Uterus (tissue), 4 donors: ENCODE measurements at places on chromosomes 12 and 14. TPM values are rescaled to one million over a fixed set of nuclear protein-coding genes. Genes with fewer than 3 reads are reported as not detected.

The DHH gene
- 0.26 TPM for total RNA-seq

The NRIP2 gene
- 2.4 TPM for total RNA-seq

The TUBA1A gene
- 404 TPM for total RNA-seq

The GPR132 gene
- total RNA-seq, result 3.7 TPM

The MORN3 gene
- total RNA-seq, result not detected

The SLC39A2 gene
- total RNA-seq, result 0.97 TPM

The ADAMTS20 gene
- total RNA-seq, result not detected

The TSPAN19 gene
- not detected for total RNA-seq

The ADAM20 gene
- total RNA-seq, result 4.5 TPM

The SLC7A7 gene
- 15.6 TPM for total RNA-seq

The AGAP2 gene
- 6.3 TPM for total RNA-seq

The SYCP3 gene
- not detected for total RNA-seq

The POTEM gene
- not detected for total RNA-seq

The GLIPR1L1 gene
- total RNA-seq, result not detected

The BCL7A gene
- 7.6 TPM for total RNA-seq

The RHOF gene
- total RNA-seq, result 14.7 TPM

The PTPRR gene
- 5.5 TPM for total RNA-seq

The VPS33A gene
- 20.8 TPM for total RNA-seq

The CPM gene
- 14.3 TPM for total RNA-seq

The GPR68 gene
- not detected for total RNA-seq

The POLE2 gene
- 22.9 TPM for total RNA-seq

The LUM gene
- total RNA-seq, result 494 TPM

The KRT85 gene
- total RNA-seq, result 0.76 TPM

The RAD51AP1 gene
- total RNA-seq, result not detected

The HOXC6 gene
- total RNA-seq, result 2.1 TPM

The KRT77 gene
- total RNA-seq, result not detected

The KRT7 gene
- 51.2 TPM for total RNA-seq

The ASCL1 gene
- total RNA-seq, result not detected

The CNTN1 gene
- 124 TPM for total RNA-seq

The SPSB2 gene
- total RNA-seq, result 11.3 TPM

The SOX5 gene
- 9.1 TPM for total RNA-seq

The LPCAT3 gene
- total RNA-seq, result 19.5 TPM

The COCH gene
- total RNA-seq, result not detected

The RD3L gene
- not detected for total RNA-seq

The ATF1 gene
- 3.8 TPM for total RNA-seq

The CCDC175 gene
- not detected for total RNA-seq

The LEMD3 gene
- total RNA-seq, result 37.5 TPM
